HAP-1 (cell line): ENCODE measurements at places on chromosomes 13 and 19.

- DNase-seq, result peak; percentile 75
Measured at GRCh38 chr13:21075379-21076249, 14.2 kb upstream of the LATS2 start.

GRCh38 chr19:12825254-12826131 is 8.9 kb downstream of the RTBDN start:
- DNase-seq, result peak; percentile 71

GRCh38 chr13:99926014-99926731 is 45.4 kb downstream of the ZIC5 start:
- no peak for DNase-seq

DNA sequence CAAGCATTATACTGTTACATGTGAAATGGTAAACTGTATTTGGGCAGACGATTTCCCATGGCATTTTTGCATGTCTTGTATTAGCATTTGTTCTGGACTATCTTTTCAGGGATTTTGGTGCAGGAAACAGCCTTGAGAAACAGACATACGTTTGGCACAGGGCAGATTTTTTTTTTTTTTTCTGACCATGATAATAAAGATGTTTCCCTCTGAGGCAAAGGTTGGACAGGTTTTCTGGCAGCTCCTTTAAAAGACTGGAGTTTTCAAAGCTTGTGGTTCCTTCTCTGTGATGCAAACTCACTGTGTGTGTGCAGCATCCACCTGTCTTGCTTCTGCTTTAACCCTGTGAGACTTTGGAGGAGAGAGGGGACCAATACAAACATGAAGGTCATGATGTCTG is 63.0 kb downstream of the NBEA start:
- DNase-seq, result no peak

GRCh38 chr19:36986601-36987000 is 70.5 kb downstream of the ZNF568 start:
- DNase-seq, result no peak
